ENCODE measurements at places on chromosomes 16 and 17.
A peak's percentile ranks its signal among the peaks of the same experiment; 100 is the strongest.

DNA sequence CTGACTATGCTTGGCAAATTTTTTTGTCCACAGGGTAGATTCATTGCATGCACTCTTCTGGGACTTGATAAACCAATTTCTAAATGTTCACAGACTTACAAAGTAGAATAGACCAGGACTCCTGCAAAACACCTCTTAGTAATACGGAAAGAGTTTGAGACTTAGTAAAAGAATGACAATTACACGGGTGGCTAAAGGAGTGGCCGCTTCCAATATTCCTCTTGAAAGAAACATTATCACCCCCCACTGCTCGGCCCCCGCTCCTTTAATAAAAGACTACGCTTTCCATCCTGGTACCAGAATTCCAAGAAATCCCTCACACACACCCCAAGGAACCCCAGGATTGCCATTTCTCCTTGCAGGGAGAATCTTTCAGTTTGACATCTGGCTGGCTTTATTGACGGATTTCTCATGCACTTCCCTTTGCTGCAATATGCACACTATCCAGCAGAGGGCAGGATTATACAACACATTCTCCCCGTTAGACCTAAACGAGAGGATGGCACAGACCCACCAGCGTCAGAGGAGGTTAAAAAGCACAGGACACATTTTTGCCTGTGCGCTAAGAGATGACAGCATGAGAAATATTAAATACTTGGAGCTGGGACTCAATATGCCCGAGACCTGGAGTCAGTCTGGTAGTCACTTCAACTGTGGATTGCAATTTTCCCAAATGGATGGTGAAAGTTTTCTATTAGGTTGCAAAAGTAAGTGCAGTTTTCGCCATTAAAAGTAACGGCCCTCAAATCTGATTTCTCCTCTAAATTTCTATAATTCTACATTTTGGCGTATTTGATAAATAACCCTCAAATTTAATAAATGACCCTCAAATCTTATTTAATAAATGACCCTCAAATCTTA, 46.6 kb upstream of the NUDT7 start:
- peaks cover 13% of the 10 kb centered on the region for H3K27me3 ChIP-seq
- no peak overlapping the region for H3K4me3 ChIP-seq
- no peaks in the 10 kb centered on the region for H3K36me3 ChIP-seq
- DNase-seq = peak; percentile 95
- H3K27ac ChIP-seq = no peak overlapping the region

DNA sequence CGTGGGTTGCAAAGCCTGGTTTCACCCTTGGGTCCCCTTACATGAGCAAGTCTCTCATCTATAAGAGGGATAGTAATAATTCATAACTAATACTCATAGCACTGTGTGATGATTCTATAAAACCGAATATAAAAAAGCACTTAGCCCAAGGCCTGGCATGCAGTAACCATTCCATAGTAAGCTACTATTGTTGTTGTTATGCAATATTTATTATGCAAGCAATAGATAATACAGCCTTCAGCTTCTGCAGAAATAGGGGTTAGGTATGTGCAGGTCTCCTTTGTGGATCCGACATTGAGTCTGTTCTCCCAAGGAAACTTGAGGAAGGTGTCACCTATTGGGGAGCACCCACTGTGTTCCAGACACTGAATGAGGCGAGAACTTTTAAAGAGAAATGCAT, 401.1 kb downstream of the UTP18 start:
- no peaks in the 10 kb centered on the region for H3K4me1 ChIP-seq
- no peak overlapping the region for H3K4me3 ChIP-seq
- no peaks in the 10 kb centered on the region for H3K36me3 ChIP-seq
- H3K27me3 ChIP-seq = no peaks in the 10 kb centered on the region

DNA sequence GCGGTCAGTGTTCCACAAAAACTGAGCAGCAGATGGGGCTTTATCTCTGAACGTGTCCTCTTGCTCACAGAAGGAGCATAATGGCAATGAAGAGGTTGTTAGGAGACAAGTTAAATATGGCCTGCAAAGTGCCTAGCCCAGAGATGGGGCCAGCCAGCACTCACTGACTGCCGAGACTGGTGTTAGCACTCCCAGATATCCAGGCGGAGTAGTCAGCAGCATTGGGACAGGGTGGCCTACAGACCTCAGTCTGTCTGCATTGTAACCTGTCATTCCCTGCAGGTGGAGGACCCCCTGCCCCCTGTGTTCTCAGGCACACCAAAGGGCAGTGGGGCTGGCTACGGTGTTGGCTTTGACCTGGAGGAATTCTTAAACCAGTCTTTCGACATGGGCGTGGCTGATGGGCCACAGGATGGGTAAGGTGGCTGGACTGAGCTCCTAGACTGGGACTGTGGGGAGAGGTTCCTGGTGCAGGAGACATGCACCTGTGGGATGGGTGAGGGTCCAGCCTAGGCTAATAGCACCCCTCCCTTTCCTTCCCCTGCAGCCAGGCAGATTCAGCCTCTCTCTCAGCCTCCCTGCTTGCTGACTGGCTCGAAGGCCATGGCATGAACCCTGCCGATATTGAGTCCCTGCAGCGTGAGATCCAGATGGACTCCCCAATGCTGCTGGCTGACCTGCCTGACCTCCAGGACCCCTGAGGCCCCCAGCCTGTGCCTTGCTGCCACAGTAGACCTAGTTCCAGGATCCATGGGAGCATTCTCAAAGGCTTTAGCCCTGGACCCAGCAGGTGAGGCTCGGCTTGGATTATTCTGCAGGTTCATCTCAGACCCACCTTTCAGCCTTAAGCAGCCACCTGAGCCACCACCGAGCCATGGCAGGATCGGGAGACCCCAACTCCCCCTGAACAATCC, 4.2 kb downstream of the MFAP4 start:
- DNase-seq = no peak
- H3K27me3 ChIP-seq = no peaks in the 10 kb centered on the region
- H3K36me3 ChIP-seq = peaks cover 51% of the 10 kb centered on the region
- peak overlapping the region; percentile 97 for H3K27ac ChIP-seq
- H3K4me3 ChIP-seq = no peak overlapping the region

DNA sequence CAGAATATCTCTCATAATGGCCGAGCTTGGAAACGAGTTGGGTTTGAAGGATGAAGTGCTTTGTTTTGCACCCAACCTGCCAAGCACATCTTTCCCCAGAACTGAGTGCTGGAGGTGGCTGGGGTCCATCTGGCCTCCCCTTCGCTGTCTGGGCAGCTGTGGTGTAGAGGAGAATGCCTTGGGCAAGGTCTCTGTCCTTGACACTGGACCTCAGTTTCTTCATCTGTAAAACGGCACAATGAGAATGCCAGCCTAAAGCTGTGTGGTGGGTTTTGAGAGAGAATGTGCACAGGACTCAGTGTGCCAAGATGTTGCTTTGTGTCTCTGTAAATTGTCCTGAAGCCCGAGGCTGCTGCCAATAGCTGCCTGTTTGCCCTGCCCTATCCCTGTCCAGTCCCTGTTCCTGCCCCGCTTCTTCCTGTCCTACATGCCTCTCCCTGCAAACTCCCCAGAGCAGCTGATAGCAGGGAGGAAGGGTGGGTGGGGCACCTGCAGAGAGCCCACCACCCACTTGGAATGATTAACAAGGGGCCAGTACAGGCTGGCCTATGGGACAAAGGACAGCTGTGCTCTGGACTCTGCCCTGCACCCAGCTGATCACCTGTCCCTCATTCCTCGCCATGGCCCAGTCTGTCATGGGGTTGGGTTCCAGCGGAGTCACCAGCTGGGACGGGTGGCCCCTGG, 15.3 kb downstream of the LASP1 start:
- H3K4me3 ChIP-seq = no peak overlapping the region
- H3K4me1 ChIP-seq = peaks cover 96% of the 10 kb centered on the region
- peaks cover 8% of the 10 kb centered on the region for H3K36me3 ChIP-seq
- H3K27me3 ChIP-seq = no peaks in the 10 kb centered on the region
- peak overlapping the region; percentile 31 for H3K27ac ChIP-seq

DNA sequence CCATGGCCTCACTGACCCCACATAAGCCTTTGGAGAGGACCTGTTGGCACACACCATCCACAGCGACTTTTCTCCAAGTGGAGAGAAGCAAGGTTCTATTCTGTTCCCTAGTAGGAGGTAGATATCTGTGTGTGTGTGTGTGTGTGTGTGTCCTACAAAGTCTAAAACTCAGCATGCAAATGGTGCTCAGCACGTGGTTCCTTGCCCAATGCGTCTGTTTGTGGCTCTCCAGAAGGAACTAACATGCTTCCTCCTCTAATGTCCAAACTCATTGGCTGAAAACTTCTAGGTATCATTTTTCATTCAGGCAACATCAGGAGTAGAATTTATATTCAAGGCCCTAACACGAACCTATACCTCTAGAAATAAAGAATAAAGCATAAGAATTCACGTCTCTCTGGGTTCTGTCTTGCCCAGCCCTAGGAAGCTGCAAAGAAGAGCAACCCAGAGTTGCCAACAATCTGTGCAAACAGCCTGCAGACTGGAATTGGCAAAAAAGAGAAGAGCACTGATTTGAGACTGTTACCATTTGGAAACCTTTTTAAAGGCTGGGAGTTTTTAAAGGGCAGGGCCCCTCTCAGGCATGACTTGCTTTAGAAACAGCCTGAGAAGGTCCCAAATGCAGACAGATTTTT, 25.5 kb downstream of the MAP3K14 start:
- peaks cover 99% of the 10 kb centered on the region for H3K4me1 ChIP-seq
- peaks cover 37% of the 10 kb centered on the region for H3K36me3 ChIP-seq
- no peak for DNase-seq
- peak overlapping the region; percentile 79 for H3K27ac ChIP-seq
- no peaks in the 10 kb centered on the region for H3K27me3 ChIP-seq
- no peak overlapping the region for H3K4me3 ChIP-seq

- no peaks in the 10 kb centered on the region for H3K36me3 ChIP-seq
- DNase-seq = no peak
- no peak overlapping the region for H3K4me3 ChIP-seq
- no peaks in the 10 kb centered on the region for H3K4me1 ChIP-seq
- no peak overlapping the region for H3K27ac ChIP-seq
These were observed 60.1 kb downstream of the TBC1D16 start for GRCh38 chr17:79975498-79976134.

GRCh38 chr16:17194190-17194780, 276.5 kb downstream of the XYLT1 start:
- H3K27me3 ChIP-seq = no peaks in the 10 kb centered on the region
- peaks cover 46% of the 10 kb centered on the region for H3K36me3 ChIP-seq
- no peak for DNase-seq
- no peaks in the 10 kb centered on the region for H3K4me1 ChIP-seq
- no peak overlapping the region for H3K27ac ChIP-seq

DNA sequence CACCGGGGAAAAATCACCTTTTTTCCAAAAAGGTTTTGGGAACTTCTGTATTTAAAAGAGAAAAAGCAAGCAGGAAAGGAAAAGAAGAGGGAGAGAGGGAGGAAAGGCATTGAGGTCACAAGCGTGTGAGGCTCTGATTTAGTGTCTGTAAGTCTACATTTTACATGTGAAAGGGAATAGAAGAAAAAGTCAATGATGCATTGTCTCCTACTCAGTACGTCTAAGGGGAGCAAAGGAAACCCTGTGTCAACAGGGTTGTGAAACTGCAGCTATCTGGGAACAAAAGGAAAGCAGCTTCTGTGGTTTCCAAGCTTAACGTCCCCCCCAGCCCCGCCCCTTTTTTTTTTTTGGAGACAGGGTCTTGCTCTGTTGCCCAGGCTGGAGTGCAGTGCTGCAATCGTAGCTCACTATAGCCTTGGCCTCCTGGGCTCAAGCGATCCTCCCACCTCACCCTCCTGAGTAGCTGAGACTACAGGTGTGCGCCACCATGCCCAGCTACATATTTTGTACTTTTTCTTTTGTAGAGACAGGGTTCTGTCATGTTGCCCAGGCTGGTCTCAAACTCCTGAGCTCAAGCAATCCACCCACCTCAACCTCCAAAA, 1.8 kb upstream of the CDC42EP4 start:
- H3K36me3 ChIP-seq = no peaks in the 10 kb centered on the region
- no peaks in the 10 kb centered on the region for H3K27me3 ChIP-seq
- peaks cover 30% of the 10 kb centered on the region for H3K4me1 ChIP-seq
- no peak for DNase-seq
- H3K4me3 ChIP-seq = no peak overlapping the region

DNA sequence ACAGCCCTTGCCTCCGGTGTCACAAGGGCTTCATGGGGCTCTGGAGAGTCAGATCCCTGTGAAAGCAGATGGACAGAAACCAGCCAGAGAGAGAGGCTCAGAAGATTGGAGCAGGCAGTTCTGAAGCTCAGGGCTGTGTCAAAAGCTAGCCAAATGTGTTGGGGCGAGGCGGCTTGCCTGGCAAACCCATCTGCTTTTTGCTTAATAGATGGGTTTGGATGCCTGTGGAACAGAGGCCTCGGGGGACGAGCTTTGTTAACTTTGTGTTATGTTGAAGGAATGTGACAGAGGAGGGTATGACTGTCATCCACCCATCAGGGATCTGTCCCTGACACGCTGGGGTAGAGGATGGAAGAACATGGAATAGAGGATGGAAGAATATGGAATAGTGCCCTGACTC, 21.0 kb upstream of the SLC12A3 start:
- H3K4me3 ChIP-seq = no peak overlapping the region
- H3K27ac ChIP-seq = no peak overlapping the region
- peaks cover 13% of the 10 kb centered on the region for H3K4me1 ChIP-seq

DNA sequence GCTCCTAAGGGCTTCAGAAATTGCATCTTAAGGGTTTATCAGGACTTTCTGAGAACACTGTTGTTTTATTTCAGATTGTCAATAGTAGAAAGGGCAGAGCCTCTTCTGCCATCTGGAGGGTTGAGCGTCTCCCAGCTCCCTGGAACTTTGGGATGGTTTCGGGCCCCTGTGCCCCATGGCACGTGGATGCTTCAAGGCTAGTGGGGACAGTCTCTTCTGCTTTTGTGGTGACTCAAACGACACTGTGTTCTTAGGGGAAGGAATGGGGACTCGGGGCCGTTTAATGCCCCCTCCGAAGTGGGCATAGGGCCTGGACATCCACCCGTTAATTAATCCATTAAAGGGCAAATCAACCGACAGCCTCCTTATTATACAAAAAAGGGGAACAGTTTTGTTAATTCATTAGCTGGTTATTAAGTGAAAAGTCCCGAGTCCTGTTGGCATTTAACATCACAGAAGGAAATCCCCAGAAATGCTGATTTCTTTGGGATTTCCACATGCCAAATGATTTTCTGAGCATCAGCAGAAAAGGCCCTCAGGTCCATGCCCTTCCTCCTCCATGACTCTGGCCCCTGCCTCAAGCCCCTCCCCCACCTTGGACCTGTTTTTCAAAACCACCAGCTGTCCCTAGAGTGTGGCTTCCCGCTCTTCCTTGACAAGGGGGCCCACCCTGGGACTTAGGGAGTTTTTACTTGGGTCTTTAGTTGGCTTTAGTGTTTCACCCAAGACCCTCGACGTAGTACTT, 68.7 kb downstream of the ARSG start:
- no peak overlapping the region for H3K27ac ChIP-seq
- no peaks in the 10 kb centered on the region for H3K27me3 ChIP-seq
- H3K36me3 ChIP-seq = no peaks in the 10 kb centered on the region
- H3K4me3 ChIP-seq = no peak overlapping the region
- H3K4me1 ChIP-seq = no peaks in the 10 kb centered on the region

All from esophagus muscularis mucosa (tissue), 4 donors.